ENCODE measurements at places on chromosomes 2 and 18.

- no peak for DNase-seq
Measured at GRCh38 chr18:8643326-8643878, 34.2 kb downstream of the RAB12 start.

GRCh38 chr18:45551142-45551815, 64.0 kb upstream of the SLC14A2 start:
- no peak for DNase-seq

- DNase-seq: peak; percentile 69
Measured at GRCh38 chr2:9897846-9898245, 53.6 kb upstream of the GRHL1 start.

GRCh38 chr2:54839461-54840255, 116.2 kb downstream of the EML6 start:
- DNase-seq: no peak

- DNase-seq: peak; percentile 63
Measured at GRCh38 chr2:134141598-134142340, 112.1 kb upstream of the MGAT5 start.

DNA sequence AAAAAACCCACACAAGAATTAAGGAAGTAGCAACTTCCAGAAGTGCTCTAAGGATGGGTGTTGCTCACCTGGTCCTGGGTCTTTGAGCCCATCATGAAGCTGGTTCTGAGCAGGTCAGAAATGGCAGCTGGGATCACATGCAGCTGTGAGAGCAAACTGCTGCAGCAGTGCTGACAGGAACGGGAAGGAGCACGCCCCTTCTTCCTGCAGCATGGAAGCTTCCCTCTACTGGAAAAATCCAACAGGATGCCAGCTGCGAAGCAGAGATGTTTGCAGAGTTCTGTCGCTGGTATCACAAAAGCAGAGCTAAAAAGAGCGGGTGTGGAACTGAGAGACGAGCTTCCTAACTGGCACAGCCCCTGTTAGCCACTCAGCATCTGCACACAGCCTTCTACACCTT, 33.7 kb downstream of the EIF4E2 start:
- no peak for DNase-seq

GRCh38 chr2:17910980-17911379, 32.5 kb downstream of the KCNS3 start:
- DNase-seq: no peak

- no peak for DNase-seq
Measured at GRCh38 chr2:186554429-186554828, 35.4 kb upstream of the ITGAV start.

DNA sequence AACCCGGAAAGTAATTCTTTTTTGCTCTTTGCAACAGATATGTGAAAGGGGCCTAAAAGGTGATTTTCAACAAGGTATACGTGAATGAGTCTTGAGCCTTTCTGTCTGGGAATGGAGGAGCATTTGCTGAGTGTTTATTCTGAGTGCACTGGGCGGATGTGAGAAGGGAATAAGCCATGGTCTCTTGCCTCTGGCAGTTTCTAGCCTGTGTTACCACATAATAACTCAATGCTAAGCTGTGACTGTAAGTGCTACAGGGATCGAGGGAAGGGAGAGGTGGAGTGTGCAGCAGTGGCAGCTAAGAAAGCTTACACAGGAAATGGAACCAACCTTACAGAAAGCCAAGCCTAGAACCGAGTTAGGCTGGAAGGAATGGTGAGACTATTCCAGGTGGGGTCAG, 444.3 kb downstream of the SLC4A3 start:
- DNase-seq: peak; percentile 72

DNA sequence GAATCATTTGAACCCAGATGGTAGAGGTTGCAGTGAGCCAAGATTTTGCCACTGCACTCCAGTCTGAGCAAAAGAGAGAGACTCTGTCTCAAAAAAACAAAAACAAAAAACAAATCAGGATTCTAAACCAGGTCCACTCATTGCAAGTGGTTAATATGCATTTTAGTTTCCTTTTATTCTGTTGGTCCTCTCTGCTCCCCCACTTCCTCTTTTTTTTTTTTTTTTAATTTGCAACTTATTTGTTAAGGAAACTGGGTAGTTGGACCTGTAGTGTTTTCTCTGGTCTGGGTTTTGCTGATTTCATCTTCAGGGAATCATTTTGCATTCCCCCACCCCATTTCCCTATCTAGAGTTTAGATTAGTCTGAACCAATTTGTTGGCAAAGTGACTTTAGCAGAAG, 14.0 kb downstream of the FER1L5 start:
- DNase-seq: no peak

DNA sequence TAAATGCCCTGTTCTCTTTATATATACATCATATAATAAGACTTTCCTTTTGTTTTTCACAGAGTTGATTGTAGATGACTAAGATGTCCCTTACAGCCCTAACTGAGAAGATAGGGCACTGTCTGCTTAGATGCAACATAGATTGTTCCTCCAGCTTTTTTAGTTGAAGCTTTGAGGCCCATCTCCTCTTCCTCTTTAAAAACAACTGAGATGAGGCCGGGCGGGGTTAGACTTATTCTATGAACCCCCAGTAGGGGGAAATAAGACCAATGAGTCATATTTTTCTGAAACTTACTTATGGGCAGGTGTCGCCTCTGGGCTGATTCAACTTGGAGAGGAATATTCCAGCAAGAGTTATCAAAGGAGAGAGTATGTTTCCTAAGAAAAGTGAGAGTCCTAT, 84.6 kb downstream of the FBXO15 start:
- DNase-seq: no peak

DNA sequence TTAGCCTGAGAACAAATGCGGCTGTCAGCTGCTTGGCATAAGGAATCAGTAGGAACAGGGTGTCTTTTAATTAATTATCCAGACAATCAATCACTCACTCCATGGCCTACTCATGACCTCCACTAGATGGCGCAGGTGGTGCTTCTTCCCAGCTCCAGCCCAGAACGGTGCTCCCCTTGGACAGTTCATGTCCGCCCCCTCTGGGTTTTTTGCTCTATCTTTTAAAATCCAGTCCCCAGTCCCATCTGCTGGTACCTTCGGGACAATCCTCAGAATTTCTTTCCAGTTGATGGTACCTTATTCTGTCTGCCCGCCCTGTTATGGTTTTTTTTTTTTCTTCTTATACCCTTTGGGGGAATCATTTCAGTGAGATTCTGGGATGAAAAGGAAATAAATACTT, 99.8 kb downstream of the CACNB4 start:
- DNase-seq: peak; percentile 73

Data from islet precursor cell (in vitro differentiated cells).